ENCODE measurements at places on chromosomes 6 and 20.
A peak's percentile ranks its signal among the peaks of the same experiment; 100 is the strongest.

- no peak for DNase-seq
Measured at GRCh38 chr6:41449399-41450245, 96.6 kb upstream of the FOXP4 start.

DNA sequence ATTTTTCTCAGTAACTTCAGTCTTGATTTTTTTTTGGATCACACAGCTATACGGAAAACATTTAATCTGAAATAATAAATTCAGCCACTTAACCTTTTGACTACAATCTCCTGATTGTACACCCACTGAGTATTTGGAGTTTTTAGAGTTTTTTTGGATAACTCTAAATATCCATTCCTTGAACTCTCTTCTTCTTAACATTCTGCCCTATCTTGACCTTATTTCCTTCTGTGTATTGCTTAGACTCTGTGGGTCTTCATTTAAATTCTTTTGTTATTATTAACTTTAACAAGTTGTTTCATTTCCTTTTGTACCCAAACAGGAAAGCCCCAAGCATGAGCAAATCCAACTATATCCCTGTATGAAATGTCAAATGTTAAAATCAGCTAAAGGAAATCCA, 170.2 kb upstream of the PTCHD4 start:
- DNase-seq: no peak

- DNase-seq: no peak
Measured at GRCh38 chr20:10666221-10667076, 7.3 kb downstream of the JAG1 start.

GRCh38 chr20:13035399-13036152, 26.8 kb downstream of the SPTLC3 start:
- no peak for DNase-seq

GRCh38 chr6:47238456-47238995, 71.2 kb downstream of the TNFRSF21 start:
- no peak for DNase-seq

GRCh38 chr6:89736893-89737292, 82.7 kb downstream of the MDN1 start:
- no peak for DNase-seq

DNA sequence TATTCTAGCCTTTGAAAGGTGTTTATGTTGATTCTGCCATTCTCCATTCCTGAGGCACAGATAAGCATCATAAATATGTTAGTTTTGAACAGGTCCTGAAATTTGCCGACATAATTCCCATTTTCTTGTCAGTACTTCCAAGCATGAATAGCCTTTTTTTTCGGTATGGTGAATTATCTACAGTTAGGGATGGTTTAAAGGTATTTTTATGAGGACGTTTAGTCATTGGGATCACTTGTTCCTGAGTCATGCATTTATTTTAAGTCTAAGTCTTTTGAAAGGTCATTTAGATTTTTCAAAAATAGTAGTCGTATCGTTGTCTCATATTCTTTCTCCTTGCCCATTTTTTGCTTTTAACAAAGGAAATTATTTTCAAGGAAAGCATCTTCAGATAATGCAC, 98.7 kb downstream of the PHACTR3 start:
- no peak for DNase-seq

GRCh38 chr6:36590237-36590636, 3.9 kb upstream of the SRSF3 start:
- DNase-seq: no peak

DNA sequence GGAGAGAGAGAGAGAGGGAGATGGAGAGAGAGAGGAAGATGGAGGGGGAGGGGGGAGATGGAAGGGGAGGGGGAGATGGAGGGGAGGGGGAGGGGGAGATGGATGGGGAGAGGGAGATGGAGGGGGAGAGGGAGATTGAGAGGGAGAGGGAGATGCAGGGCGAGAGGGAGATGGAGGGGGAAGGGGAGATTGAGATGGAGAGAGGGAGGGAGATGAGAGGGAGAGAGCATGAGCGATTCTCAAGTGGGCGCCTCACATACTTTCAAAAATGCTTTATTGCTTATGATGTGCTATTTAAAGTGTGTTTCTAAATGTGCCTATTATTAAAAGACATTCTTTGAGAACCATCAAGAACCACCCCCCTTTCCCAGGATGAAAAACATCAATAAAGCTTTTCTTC, 43.7 kb upstream of the DACT2 start:
- no peak for DNase-seq

- no peak for DNase-seq
Measured at GRCh38 chr6:3324262-3324942, 65.7 kb downstream of the PSMG4 start.

- DNase-seq: no peak
Measured at GRCh38 chr6:129645830-129646579, 64.0 kb downstream of the ARHGAP18 start.

DNA sequence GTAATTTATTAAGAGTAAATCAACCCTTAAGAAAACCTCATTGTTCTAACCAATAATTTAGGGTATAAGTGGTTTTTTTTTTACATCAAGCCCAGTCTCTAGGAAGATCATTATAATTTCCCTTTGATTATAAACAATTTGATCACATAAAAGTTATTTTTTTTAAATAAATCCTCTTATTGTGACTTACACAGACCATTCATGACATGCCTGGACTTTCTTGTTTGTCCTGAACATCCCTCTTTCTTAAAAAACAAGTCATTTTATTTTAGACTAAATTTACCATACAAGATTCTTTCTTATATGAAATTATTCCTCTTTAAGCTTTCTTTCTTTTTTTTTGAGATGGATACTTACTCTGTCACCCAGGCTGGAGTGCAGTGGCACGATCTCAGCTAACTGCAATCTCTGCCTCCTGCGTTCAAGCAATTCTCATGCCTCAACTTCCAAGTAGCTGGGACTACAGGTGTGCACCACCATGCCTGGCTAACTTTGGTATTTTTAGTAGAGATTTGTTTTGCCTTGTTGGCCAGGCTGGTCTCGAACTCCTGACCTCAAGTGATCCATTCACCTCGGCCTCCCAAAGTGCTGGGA, 53.6 kb upstream of the AGPAT4 start:
- DNase-seq: no peak

DNA sequence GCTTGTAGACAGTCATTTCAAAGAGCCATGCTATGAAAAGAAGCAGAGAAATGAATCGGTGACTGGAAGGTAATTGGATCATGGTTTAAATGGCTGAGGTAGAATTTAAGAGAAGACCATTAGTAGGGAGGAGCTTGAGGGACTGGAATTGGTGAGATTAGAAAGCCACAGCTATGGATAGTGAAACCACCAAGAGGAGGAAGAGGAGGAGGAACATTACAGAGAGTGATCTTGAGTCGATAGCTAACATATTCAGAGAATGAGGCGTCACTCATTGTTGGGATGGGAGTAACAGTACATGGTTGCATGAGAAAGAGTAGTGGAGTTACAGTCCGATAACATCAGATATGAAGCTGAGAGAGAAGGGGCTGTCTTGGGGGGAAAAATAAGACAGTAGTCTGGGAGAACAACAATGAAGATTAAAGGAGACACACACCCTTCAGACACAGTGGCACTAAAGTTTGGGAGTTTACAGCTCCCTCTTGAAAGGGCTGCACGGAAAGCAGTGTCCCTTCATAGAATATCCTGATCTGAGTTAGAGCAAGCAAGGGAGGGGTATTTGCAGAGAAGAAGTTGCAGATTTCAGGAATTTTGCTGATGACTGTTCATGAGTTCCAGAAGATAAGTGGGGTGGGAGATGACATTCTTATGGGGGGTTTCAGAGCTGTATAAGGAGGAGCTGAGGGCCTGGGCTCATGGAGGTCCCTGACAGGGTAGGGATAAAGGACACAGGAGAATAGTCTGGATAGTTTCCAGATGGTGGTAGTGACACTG, 15.1 kb upstream of the LAMP5 start:
- no peak for DNase-seq

DNA sequence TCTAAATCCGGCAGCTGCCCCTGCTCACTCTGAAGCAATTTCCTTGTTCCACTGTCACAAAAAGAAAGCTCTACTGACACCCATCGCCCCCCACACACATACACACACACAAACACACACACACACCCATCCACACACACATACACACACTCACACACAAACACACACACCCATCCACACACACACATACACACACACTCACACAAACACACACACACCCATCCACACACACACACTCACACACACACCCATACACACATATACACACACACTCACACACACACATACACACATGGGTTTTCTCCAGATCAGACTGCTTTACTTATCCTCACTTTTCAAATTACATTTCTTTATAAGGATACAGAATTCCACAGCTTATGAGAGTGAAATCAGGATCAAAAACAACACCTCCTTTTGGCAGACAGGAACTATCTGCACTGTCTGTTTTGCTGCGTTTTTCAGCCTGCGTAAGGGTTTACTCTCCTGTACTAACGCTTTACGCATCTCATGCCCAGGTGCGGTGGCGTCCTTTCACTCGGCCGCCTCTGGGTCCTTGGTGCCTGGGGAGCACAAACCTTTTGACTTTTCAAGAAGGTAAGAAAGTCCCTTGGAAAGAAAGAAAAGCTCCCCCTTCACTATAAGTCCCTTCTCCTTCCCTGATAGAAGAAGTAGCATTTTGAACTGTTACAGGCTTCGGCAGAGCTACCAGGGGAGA, 8.0 kb downstream of the DACT2 start:
- DNase-seq: no peak

DNA sequence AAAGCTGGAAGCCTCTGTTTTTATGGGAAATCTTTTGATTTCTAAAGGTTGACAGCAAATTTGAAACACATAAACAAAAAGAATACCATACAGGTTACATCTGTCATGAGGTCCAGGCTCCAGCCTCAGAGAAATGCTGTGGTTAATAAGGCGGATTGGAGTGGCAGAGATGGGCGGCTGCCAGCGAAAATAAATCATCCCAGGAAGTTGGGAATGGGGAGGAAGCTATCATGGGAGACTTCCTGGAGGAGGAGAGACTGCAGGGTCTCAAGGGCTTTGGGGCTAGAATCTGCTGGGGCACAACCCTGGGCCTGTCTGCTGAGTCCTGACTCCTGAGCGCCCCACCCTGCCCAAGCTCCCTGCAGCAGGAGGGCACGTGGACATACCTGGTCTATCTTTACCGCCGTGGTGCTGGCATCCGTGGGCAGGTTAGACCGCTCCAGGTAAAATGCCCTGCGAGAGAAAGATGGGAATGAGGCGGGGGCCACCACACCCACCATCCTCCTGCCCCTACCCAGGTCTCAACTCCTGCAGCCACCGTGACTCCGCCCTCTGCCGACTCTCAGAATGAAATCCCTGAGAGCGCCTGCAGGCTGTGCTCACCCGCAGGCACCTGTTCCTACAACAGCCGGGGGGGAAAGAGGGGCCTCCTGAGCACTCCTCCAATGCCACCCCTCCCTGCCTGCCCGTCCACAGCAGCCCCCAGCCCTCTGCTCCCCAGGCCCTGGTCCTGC, 197.3 kb downstream of the PREX1 start:
- DNase-seq: no peak

DNA sequence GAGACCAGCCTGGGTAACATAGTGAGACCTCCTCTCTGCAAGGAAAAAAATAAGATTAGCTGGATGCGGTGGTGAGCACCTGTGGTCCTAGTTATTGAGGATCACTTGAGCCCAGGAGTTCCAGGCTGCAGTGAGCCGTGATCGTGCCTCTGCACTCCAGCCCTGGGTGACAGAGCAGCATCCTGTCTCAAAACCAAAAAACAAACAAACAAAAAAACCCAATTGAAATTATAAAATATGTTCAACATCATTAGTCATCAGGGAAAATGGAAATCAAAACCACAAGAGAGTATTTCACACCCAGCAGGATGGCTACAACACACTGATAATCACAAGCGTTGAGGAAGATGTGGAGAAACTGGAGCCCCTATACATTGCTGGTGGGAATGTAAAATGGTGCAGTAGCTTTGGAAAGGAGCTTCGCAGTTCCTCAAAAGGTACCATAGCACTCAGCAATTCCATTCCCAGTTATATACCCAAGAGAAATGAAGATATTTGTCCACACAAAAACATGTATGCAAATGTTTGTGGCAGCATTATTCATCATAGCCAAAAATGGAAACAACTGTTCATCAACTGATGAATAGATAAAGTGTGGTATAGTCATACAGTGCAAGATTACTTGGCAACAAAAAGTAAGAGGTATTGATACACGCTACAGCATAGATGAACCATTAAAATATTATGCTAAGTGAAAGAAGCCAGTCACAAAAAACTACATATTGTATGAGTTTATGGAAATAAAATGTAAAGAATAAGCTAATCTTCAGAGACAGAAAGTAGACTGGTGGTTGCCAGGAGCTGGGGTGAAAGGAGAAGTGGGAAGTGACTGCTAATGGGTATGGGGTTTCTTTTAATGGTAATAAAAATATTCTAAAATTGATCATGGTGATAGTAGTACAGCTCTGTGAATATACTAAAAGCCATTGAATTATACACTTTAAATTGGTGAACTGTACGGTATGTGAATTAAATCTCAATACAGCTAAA, 38.7 kb upstream of the RIPOR2 start:
- peak; percentile 48 for DNase-seq

GRCh38 chr6:33557376-33557775, 22.7 kb downstream of the BAK1 start:
- no peak for DNase-seq

DNA sequence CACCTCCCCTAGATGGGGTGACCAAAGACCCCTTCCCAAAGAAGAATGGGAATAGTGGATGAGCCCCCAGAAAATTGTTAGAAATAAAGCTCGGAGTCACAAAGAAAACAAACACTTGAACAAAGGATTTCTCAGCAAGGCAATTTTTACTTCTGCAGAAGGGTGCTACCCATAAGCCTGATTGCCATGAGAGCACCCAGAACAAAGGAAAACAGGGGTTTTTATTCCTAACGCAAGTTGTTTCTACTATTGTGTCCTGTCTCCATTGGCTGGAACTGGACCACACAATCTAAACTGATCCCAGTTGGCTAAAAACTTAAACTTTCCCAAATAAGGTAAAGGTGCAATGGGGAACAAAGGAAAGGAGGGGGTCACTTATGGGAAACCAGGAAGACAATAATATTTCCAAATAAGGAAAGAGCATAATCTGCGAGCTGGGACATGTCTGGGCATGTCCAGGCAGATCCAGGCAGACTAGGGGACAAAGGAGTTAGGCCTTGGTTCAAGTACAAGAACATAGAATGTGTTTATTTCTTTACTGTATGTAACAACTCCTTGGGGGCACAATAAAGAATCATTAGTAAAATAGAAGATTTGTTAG, 20.0 kb downstream of the HLA-B start:
- DNase-seq: no peak

- no peak for DNase-seq
Measured at GRCh38 chr6:18485660-18486435, 98.7 kb downstream of the RNF144B start.

DNA sequence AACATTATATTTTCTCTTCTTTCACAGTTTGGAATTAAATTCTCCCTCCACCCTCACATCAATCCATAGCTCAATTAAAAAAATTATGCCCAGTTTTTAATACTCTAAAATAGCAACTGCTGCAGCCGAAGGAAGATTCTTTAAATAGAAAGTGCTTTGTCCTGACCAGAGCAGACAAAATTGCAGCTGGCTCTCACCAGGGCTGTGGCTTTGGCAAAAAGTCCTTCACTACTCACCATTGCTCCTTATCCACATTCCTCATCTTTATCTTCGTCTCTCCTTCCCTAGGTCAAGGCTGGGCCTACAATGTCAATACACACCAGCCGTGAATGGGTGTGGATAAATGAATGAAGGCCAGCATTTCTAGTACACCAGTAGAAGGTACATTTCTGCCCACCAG, 107.9 kb upstream of the VGLL2 start:
- no peak for DNase-seq

GRCh38 chr6:134821928-134822864, 127.7 kb downstream of the ALDH8A1 start:
- no peak for DNase-seq

- DNase-seq: no peak
Measured at GRCh38 chr6:24273096-24273870, 84.6 kb downstream of the DCDC2 start.

GRCh38 chr6:108752733-108753590, 95.3 kb upstream of the ARMC2 start:
- DNase-seq: no peak

All from CD4-positive, alpha-beta T cell treated with Interleukin-10 for 1 hour (primary cell).